Spinal cord (tissue), 10 donors: ENCODE measurements at places on chromosomes 1 and 21.

GRCh38 chr1:196887515-196888239 lies at the start of gene CFHR4:
CFHR4 (plus strand) TSS chr1:196888052; CDS start chr1:196888151, 99 bp downstream.
- H3K4me1 ChIP-seq, result no peaks in the 10 kb centered on the region
- no peak within 1 kb of the TSS for H3K27ac ChIP-seq
- H3K36me3 ChIP-seq, result no peaks in the 10 kb centered on the region
- no peaks in the 10 kb centered on the region for H3K27me3 ChIP-seq
- H3K4me3 ChIP-seq, result no peak within 1 kb of the TSS

GRCh38 chr1:158039380-158039779 lies 45.9 kb downstream of the KIRREL1 start:
- peaks cover 37% of the 10 kb centered on the region for H3K4me1 ChIP-seq
- no peaks in the 10 kb centered on the region for H3K36me3 ChIP-seq
- no peak overlapping the region for H3K27ac ChIP-seq
- H3K4me3 ChIP-seq, result no peak overlapping the region
- DNase-seq, result no peak

DNA sequence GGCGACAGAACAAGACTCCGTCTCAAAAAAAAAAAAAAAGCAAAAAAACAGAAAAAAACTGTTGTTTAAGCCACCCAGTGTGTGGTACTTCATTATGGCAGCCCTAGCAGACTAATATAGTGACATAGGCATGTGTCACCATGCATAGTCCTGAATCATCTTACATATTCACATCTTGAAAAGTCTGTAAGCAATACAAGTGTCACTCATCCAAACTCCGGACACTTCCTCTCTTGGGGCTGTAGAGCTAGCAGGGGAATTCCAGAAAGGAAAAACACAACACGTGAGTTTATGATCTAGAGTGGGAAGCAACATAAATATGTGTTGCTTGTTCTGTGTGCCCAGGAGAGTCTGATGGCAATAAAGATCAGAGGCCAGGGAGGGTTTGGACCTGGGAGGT lies 81.6 kb upstream of the KCNE2 start:
- no peaks in the 10 kb centered on the region for H3K27me3 ChIP-seq
- no peaks in the 10 kb centered on the region for H3K36me3 ChIP-seq
- peaks cover 14% of the 10 kb centered on the region for H3K4me1 ChIP-seq
- no peak overlapping the region for H3K27ac ChIP-seq

GRCh38 chr1:30716646-30717045 lies 6.7 kb downstream of the MATN1 start:
- H3K4me3 ChIP-seq, result no peak overlapping the region
- no peak overlapping the region for H3K27ac ChIP-seq
- H3K27me3 ChIP-seq, result no peaks in the 10 kb centered on the region
- H3K36me3 ChIP-seq, result peaks cover 2% of the 10 kb centered on the region

- no peaks in the 10 kb centered on the region for H3K4me1 ChIP-seq
- no peaks in the 10 kb centered on the region for H3K27me3 ChIP-seq
- DNase-seq, result no peak
- H3K4me3 ChIP-seq, result no peak overlapping the region
- no peaks in the 10 kb centered on the region for H3K36me3 ChIP-seq
These were observed 56.1 kb downstream of the EYA3 start for GRCh38 chr1:28032281-28032680.

- no peaks in the 10 kb centered on the region for H3K36me3 ChIP-seq
- no peak for DNase-seq
- H3K4me1 ChIP-seq, result no peaks in the 10 kb centered on the region
- H3K27ac ChIP-seq, result no peak overlapping the region
These were observed 426.3 kb upstream of the CHRM3 start for GRCh38 chr1:238960071-238960470.

- no peaks in the 10 kb centered on the region for H3K36me3 ChIP-seq
- no peak for DNase-seq
These were observed 2.3 kb upstream of the MOB3C start for GRCh38 chr1:46618754-46619415.

- no peak overlapping the region for H3K4me3 ChIP-seq
- H3K36me3 ChIP-seq, result no peaks in the 10 kb centered on the region
- DNase-seq, result no peak
- H3K27me3 ChIP-seq, result no peaks in the 10 kb centered on the region
- H3K4me1 ChIP-seq, result no peaks in the 10 kb centered on the region
These were observed 88.6 kb downstream of the NEK7 start for GRCh38 chr1:198245379-198245778.

DNA sequence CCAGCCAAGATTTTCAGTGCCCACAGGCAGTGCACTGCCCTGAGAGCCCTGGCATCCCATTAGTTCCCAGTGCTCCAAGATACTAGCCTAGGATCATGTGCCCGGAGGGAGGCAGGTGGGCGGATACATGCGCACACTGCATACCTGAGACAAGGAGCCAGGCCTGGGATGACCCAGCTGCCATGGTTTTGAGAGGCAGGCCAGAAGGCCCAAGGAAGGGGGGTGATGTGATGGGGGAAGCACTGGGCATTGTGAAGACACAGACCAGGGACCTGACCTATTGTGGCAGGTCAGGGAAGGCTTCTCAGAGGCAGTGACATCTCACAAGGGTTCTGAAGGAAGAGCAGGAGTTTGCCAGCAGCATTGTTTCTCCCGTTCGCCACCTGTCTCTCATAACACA lies 3.6 kb downstream of the ZC3H12A start:
- peaks cover 49% of the 10 kb centered on the region for H3K4me1 ChIP-seq
- peaks cover 9% of the 10 kb centered on the region for H3K27me3 ChIP-seq
- no peak overlapping the region for H3K27ac ChIP-seq
- peaks cover 55% of the 10 kb centered on the region for H3K36me3 ChIP-seq
- no peak for DNase-seq
